ENCODE measurements at places on chromosomes 12 and 14. TPM values are rescaled to one million over a fixed set of nuclear protein-coding genes. Genes with fewer than 3 reads are reported as not detected.

The DACT1 gene
- total RNA-seq: 0.64 TPM

The RTL1 gene
- 0.15 TPM for total RNA-seq

The SPTB gene
- total RNA-seq: 1.5 TPM

The KRT3 gene
- not detected for total RNA-seq

The TC2N gene
- total RNA-seq: 0.86 TPM

The SMCO2 gene
- 0.17 TPM for total RNA-seq

The NANOG gene
- not detected for total RNA-seq

The IAPP gene
- not detected for total RNA-seq

The EID3 gene
- total RNA-seq: 7.0 TPM

The OGFOD2 gene
- 11.0 TPM for total RNA-seq

The SLC5A8 gene
- not detected for total RNA-seq

The LALBA gene
- not detected for total RNA-seq

The EML5 gene
- 0.43 TPM for total RNA-seq

The SLC48A1 gene
- 25.1 TPM for total RNA-seq

The FGF23 gene
- not detected for total RNA-seq

The LMNTD1 gene
- total RNA-seq: not detected

The SIRT4 gene
- 0.71 TPM for total RNA-seq

The KRT83 gene
- 6.0 TPM for total RNA-seq

The SDR9C7 gene
- not detected for total RNA-seq

The THTPA gene
- 12.6 TPM for total RNA-seq

The ANO2 gene
- total RNA-seq: not detected

The DNAH10 gene
- total RNA-seq: 0.23 TPM

The TPPP2 gene
- not detected for total RNA-seq

The DDN gene
- 0.81 TPM for total RNA-seq

The SLCO1B1 gene
- total RNA-seq: 0.39 TPM

The SLC17A8 gene
- 0.03 TPM for total RNA-seq

The MAP3K9 gene
- 4.5 TPM for total RNA-seq

The MORN3 gene
- total RNA-seq: 0.32 TPM

The P2RX7 gene
- not detected for total RNA-seq

The NUAK1 gene
- 7.0 TPM for total RNA-seq

The RALGAPA1 gene
- total RNA-seq: 8.8 TPM

The MIS18BP1 gene
- 28.8 TPM for total RNA-seq

The KLHDC1 gene
- 0.24 TPM for total RNA-seq

The MYF5 gene
- not detected for total RNA-seq

The SLC4A8 gene
- 1.7 TPM for total RNA-seq

The LRP1-AS gene
- not detected for total RNA-seq

The GLT8D2 gene
- 0.22 TPM for total RNA-seq

The RILPL2 gene
- 1.6 TPM for total RNA-seq

The KRT75 gene
- total RNA-seq: 0.07 TPM

The ASPG gene
- not detected for total RNA-seq

The BHLHE41 gene
- 0.93 TPM for total RNA-seq

The CEBPE gene
- not detected for total RNA-seq

The SCN8A gene
- 1.3 TPM for total RNA-seq

The GPR137C gene
- 0.06 TPM for total RNA-seq

The UNC79 gene
- total RNA-seq: 0.02 TPM

The SMCO3 gene
- total RNA-seq: not detected

The CLEC6A gene
- not detected for total RNA-seq

The KRT2 gene
- total RNA-seq: not detected

The CLEC2D gene
- total RNA-seq: 0.27 TPM

The POTEM gene
- not detected for total RNA-seq

The SERPINA10 gene
- total RNA-seq: not detected

The ACOT6 gene
- total RNA-seq: not detected
